SW 1271 (cell line): ENCODE measurements at places on chromosomes 6 and 20.

DNA sequence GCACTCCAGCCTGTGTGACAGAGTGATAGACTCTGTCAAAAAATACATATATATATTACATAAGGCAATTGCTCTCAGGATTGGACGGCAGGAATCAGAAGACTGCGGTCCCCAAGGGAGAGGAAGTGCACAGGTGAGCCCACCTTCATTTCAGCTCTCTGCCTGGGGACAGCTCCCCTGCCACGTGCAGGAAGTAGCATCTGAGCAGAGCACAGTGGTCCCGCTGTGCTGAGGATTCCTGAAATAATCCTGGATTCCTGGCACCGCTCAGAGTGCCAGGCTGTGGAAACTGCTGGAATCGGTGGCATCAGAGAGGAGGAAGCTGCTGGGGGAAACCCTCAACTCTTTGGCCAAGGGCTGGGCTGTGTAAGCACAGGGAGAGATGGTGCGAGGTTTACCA is 27.7 kb downstream of the NFATC2 start:
- no peak for DNase-seq

GRCh38 chr6:143742070-143742954 is 64.5 kb downstream of the PHACTR2 start:
- DNase-seq, result no peak

DNA sequence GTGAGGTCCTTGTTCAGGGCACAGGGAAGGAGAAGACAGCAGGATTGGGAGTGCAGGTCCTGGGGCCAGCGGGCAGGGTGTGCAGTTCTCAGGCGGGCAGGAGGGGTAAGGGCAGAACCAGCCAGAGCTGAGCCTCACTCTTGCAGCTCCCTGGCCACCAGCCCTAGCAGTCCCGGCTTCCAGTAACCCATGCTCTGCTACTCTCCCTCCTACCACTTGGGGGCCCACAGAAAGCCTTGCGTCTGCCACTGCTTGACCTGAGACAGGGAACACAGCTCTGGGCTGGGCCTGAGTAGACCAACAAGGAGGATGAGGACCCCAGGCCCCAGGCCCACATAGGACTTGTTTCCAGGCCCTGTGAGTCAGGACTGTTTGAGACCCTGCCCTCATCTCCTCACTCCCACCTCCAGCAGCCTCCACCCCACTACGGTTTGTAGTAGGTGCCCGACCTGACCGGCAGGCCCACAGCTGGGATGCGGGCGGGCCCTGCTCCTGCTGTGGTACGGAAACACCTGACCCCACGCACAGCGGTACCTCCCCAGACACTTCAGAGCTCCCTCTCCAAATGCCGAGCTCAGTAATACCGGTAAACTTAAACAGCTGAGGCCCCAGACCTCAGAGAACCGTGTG is 39.2 kb downstream of the KCNK5 start:
- no peak for DNase-seq

- peak; percentile 3 for DNase-seq
Observed at GRCh38 chr20:48621376-48622078, 206.3 kb downstream of the PREX1 start.

- no peak for DNase-seq
Observed at GRCh38 chr6:43770372-43771209, 580 bp downstream of the VEGFA start.

DNA sequence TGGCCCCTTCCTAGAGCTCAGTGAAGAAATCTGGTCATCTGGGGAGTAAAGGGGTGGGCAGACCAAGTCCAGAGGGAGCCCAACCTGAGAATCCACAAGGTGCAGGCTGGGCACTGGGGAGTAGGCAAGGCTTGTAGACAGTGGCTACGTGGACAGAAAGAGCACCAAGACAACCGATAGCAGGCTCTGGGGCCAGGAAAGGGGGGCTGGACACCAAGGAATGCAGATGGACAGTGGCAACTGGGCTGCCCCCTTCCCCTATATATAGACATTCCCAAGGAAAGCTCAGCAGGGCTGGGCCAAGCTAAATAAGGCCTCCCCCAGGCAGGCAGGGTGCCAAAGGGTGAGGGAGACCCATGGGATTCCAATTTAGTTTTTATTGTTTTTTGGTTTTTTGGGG is 1.5 kb upstream of the TNNC2 start:
- no peak for DNase-seq

- peak; percentile 63 for DNase-seq
Observed at GRCh38 chr20:49132995-49133478, 55.1 kb downstream of the STAU1 start.

GRCh38 chr6:116351101-116351500 is 19.6 kb upstream of the DSE start:
- DNase-seq, result no peak

DNA sequence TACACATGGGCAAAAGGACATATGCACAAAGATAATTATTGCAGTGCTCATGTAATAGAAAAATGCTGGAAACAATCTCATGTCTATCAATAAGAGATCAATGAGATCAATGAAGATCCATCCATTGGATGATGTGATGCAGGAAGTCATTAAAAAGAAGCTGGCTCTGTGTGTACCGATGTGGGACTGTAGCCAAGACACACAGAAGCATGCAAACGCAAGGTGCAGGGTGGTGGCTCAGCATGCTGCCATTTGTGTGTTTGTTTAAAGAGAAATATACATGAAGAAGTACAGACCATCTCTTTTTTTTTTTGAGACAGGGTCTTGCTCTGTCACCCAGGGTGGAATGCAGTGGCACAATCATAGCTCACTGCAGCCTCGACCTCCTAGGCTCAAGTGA is 33.1 kb upstream of the KCNB1 start:
- DNase-seq, result no peak

GRCh38 chr6:16766836-16767745 is 5.8 kb upstream of the ATXN1 start:
- no peak for DNase-seq

- no peak for DNase-seq
Observed at GRCh38 chr20:13294522-13294921, 73.4 kb downstream of the ISM1 start.

- DNase-seq, result no peak
Observed at GRCh38 chr6:166355552-166355951, 13.2 kb upstream of the SFT2D1 start.

GRCh38 chr6:128432394-128432793 is 88.0 kb downstream of the PTPRK start:
- no peak for DNase-seq

GRCh38 chr6:107658920-107659865 is 164.9 kb downstream of the SCML4 start:
- no peak for DNase-seq

DNA sequence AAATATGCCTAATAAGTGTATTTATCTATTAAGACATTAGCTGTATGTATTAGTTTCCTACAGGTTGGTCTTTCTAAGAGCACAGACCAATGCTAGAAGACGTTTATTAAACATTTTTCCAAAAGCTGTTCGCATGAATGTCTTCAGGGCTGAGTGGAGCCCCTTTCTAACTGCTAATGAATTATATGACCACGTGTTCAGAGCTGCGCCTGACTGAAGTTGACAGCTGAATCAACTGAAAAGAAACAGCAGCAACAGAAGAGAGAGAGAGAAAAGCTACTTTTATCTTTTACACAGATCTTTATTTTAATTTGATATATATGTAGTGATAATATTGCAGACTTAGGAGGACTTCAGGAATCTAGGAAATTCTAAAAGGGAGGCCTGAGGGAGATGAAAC is 75.2 kb upstream of the ARID1B start:
- DNase-seq, result no peak
